ENCODE measurements at places on chromosomes 7 and 10.

DNA sequence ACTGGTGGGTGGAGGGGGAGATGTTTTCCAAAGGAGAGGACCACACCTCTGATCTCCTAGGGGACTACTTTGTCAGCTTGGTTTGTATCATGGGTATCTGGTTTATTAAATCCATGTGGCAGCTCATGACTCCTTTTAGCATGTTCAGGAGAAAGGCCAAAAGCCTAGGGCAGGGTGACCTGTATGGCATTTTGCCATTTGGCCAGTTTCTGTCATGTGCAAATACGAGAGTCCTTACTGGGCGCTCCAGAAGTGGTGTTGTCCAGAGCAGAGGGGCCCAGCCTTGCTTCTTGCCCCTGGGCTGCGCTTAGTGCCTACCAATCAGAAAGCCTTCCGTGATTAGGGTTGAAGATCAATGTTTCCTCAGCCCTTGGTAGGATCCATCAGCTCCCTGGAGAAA is 31.0 kb downstream of the ADRA2A start:
- DNase-seq = no peak

- DNase-seq = no peak
These were observed 306.7 kb downstream of the DNAJB6 start for GRCh38 chr7:157643525-157643970.

GRCh38 chr7:33982425-33982786 is 77.1 kb downstream of the BMPER start:
- no peak for DNase-seq

GRCh38 chr10:33183655-33184054 is 150.8 kb downstream of the NRP1 start:
- no peak for DNase-seq

DNA sequence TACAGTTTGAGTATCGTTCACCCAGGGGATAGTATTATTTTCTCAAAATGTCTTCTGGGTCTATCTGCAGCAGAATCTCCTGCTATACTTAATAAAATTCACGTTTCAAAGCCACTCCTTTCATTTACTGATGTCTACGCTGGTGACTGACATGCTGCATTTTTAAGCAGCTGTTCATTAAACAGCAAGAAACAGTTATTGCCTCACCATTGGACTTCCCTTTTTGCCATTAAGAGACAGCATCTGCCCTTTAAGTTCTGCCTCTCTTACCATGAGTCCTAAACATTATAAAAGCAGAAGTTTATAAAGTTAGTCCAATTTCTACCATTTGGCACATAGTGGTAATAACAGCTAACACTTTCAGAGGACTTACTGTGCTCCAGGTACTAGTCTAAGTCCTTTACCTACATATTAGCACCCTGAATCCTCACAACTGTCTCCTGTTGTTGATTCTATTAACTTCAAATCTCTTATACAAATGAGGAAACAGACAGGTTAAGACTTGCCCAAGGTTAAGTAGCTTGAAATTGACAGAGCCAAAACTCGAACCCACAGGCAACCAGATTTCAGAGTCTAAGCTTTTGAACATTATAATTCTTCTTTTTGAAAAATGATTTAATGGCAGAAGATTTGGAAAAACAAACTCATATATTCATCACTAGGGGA is 169.5 kb downstream of the SNX13 start:
- no peak for DNase-seq

DNA sequence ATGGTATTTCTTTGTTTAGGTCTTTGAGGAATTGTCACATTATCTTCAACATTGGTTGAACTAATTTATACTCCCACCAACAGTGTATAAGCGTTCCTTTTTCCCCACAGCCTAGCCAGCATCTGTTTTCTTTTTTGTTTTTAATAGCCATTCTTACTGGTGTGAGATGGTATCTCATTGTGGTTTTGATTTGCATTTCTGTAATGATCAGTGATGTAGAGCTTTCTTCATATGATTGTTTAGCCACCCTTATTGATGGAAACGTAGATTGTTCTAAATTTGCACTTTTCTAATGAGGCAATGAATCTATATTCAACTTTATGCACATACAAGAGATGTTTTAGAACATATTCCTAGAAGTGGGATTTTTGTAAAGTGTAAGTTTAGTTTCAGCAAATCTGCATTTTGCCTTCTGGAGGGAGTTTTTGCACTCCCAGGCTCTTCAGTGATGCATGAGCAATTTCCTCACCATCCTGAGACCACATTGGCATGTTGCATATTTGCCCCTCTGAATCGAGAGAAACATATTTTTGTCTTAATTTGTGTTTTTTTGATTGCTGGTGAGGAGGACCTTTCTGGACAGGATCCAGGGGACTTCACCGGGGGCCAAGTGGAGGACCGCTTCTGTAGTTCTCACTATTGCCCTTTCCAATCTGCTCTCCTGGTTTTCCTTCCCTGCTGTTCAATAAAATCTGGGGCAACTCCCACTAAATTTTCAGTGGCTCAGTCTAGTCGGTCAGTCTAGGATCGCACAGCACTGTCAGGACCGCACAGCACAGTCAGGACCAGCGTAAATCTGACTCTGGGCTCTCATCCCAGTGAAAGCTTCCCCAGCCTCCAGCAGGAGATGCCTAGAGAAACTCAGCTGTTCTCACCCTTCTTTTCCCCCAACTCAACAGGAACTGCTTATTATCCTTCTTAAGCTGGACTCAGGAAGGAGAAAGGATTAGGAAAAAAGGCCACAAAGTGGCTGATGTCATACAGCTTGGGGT is 157.0 kb downstream of the PTPN20 start:
- DNase-seq = no peak

Measured in activated CD8-positive, alpha-beta memory T cell treated with anti-CD3 and anti-CD28 coated beads, Interleukin-2, amount 50 U/mL, for 48 hours (primary cell).